ENCODE measurements at places on chromosomes 3 and 15.

GRCh38 chr15:101191242-101191641 is 60.6 kb downstream of the CHSY1 start:
- no peak for DNase-seq

DNA sequence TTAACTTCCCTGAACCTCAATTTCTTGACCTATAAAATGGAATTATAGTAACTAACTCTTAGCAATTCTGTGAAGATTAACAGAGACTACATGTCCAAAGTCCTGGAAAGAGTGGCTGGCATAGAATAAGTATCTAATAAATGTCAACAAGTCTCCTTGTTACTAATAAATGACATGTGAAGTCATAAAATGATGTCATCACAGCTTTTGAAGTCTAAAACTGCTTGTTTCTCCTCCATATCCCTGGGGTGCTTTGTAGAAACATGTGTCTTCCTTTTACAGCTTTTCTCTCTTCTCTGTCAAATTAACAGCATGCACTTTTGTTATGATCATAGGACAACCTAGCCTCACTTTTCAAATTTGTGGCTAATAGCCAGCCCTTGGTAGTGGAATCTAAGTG is 510.2 kb downstream of the NTRK3 start:
- DNase-seq, result no peak

GRCh38 chr3:151798466-151798865 is 15.4 kb upstream of the AADAC start:
- DNase-seq, result no peak

DNA sequence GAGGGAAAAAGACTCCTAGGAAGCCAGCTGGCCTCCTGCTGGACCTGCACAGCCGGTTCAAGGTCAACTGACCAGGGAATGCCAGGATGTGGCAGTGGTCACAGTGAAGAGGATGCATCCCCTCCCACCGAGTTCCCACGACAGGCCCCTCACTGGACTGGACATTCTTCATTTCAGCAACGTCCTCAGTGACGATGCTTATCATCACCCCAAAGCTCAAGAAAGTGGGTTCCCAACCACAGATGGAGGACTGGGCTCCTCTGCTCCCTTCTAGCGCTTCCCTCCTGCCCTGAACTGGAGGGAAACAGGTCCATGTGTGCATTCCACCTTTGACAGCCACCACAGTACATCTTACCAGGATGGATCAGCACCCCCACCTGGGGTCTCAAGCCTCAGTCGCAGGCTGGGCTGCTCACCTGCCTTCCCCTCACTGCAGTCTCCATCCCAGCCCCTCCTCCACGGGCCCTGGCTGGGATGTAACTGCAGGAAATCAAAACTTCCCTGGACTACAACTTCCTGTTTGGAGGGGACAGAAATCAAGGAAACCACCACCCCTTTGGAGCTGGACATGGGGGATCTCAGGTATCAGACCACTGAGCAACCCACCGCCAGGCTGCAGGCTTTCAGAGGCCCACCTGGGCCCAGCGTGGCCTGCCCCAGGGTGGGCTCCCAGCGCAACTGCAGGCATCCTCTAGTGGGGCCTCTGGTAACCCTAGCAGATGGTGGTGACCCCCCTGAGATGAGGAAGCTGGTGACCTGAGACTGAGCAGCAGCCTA is 7.3 kb downstream of the CALML4 start:
- DNase-seq, result no peak

GRCh38 chr15:23564821-23565394 is 566 bp upstream of the MKRN3 start:
- no peak for DNase-seq

- no peak for DNase-seq
Observed at GRCh38 chr3:118682921-118683320, 351.7 kb downstream of the IGSF11 start.

DNA sequence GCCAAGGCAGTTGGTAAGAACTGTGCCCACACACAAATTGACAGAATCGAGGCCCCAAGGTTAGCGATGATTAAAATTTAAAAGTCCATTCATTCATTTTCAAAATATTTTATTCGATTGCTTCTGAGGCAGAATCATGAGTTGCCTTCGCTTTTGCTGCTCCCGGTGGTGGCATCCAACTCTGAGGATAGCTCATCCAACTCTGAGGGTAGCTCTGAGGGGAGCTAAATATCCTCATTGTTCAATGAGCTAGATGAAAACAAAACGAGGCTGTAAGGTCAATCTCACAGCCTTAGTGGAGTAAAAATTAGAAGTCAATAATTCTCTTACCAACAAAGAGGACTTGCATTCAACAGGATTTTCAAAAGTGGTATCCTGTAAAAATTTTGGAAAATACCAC is 897 bp upstream of the CHL1 start:
- DNase-seq, result no peak

DNA sequence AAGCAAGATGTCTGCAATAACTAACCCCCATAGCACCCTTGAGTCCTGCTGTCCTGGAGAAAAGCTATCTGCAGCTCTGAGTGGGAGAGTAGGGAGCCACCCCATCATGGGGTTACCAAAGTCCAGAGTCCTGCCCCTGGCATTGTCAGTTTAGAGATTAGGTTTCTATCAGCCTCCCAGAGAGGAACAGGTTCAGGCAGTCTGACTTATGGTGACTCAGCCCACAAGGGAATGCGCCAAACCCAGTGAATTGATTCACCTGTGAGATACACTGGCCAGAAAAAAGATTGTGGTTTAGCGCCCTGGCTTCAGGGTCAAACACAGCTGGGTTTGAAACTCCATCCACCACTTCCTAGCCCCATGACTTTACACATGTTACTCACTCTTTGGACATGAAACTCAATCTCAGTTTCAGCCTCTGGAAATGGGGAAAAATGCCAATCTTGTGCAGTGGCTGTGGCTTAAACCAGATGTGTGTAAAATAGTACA is 263.6 kb upstream of the HES1 start:
- peak; percentile 94 for DNase-seq

- no peak for DNase-seq
Observed at GRCh38 chr15:92578096-92578835, 77.3 kb downstream of the FAM174B start.

- DNase-seq, result no peak
Observed at GRCh38 chr15:58569455-58569854, 137.7 kb downstream of the LIPC start.

DNA sequence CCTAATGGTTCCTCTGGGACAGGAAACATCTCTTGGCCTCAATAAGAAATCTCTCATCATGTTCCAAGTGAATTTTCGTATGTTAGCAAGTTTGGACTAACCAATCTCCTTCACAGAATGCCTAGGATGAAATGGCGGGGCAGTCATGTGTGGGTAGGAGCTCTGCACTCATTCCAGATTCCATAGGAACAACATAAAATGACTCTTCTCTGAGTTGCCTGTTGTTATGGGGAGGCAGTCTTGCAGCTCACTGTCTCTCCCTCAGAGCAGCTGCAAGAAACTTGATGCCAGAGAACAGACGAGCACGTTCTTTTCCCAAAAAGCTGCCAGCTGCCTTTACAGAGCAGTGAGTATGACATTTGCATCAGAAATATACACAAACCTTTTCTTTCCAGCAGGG is 34.1 kb downstream of the SPATA12 start:
- no peak for DNase-seq

- no peak for DNase-seq
Observed at GRCh38 chr3:63950698-63951097, 38.5 kb upstream of the SCAANT1 start.

GRCh38 chr15:64193971-64194370 is 31.1 kb upstream of the PPIB start:
- no peak for DNase-seq

DNA sequence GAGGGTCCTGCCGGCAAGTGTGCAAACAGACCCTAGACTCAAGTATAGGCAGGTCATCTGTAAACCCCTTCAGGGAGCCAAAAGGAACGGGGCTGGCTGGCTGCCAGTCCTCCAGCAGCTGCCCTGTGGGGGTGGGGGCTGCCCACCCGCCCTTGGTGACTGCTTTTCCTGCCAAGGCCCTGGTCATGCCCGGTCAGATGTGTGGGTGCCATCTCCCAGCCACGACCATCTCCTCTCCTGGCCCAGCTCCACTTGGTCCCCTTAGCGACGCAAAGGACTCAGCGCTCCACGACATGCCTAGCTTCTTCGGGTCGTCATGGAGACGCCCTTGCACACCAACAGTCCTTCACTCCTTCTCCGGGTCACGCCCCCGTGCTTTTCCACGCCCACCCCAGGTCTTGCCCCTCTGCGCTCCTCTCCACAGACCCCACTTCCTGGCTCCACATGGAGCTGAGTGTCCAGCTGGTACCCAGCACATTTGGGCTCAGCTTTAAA is 2.4 kb downstream of the MUC4 start:
- no peak for DNase-seq

- no peak for DNase-seq
Observed at GRCh38 chr3:127172211-127172610, 20.7 kb upstream of the PRR23E start.

GRCh38 chr3:23035927-23036640 is 167.0 kb upstream of the UBE2E2 start:
- no peak for DNase-seq

DNA sequence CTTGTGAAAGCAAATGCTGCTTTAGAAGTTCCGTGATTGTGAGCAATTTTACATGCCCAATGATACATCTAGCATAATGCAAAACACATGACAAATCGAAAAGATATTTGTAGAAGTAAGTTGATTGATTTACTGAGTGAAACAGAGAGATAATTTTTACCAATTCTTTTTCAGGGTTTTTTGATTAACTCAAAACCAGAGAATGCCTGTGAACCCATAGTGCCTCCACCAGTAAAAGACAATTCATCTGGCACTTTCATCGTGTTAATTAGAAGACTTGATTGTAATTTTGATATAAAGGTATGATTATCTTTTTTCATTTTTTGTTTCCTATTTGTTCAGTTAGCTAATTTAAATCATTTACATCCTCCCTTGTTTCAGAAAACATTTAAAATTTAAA is 58.8 kb downstream of the RNF13 start:
- no peak for DNase-seq
